Ovary (tissue), 10 donors: ENCODE measurements at places on chromosomes 3 and 15. TPM values are rescaled to one million over a fixed set of nuclear protein-coding genes. Genes with fewer than 3 reads are reported as not detected.

- DNase-seq, result no peak
These were observed 93.9 kb upstream of the VGLL3 start for GRCh38 chr3:87084868-87085267.

- DNase-seq, result no peak
These were observed 126.5 kb downstream of the TCF12 start for GRCh38 chr15:57044970-57045369.

The DPPA4 gene
- not detected for polyA plus RNA-seq

DNA sequence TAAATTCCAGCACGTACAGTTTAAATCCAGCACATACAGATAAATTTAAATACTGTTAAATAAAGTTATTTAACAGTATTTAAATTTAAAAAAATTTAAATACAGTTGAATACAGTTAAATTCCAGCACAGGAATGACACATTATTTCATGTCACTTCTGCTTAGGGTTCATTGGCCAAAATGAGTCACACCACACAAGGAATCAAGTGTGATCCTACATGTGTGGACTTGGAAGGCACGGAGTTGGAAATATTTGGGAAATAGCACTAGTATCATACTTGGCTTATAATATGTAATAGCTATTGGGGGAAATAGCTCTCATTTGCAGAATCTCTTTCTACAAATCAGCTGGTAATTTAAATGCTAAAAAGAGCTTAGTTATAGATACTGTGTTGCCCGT lies 10.6 kb downstream of the RAB7A start:
- DNase-seq, result no peak

DNA sequence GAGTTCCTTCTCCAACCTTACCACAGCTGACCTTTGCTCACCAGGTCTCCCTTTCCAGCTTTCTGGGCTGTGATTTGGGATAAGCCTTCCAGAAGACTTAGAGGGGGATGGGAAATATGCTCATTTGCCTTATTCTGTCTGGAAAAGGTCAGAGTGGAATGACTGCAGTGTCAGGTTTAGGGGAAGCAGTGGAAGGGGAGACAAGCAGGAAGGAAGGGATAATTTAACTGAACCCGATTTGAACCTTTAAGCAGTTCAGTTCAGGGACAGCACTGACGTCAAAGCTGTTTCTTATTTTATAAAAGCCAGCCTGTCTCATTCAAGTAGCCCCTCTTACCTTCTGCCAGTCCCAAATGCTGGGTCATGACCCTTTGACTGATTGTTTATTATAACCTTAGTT lies 418.4 kb upstream of the RARB start:
- no peak for DNase-seq

DNA sequence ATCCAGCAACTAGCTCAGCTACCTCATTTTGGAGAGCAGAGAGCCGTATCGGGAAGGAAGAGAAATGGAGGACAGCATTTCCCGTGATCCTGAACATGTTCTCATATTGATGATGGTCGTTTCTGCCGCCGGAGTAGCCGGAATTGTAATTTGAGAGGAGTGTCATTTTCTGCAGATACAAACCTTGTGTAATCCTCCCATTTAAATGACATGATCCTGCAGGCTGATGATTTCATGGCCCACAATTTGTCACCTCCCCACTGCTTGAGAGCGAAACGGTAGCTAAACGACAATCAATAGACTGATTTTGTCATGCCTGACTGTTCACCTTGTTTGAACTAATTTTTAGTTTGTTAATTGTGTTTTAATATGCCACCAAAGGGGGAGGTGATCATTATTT lies 126.5 kb upstream of the CNTN6 start:
- DNase-seq, result no peak

GRCh38 chr15:89305395-89305794 lies 29.2 kb downstream of the POLG start:
- no peak for DNase-seq
